ENCODE measurements at places on chromosomes 4 and X. TPM values are rescaled to one million over a fixed set of nuclear protein-coding genes. Genes with fewer than 3 reads are reported as not detected.

Gene SPP1
- total RNA-seq, result not detected

Gene BMP3
- total RNA-seq, result under 0.01 TPM

Gene VSIG1
- 0.09 TPM for total RNA-seq

Gene UGT2B11
- total RNA-seq, result not detected

Gene ABCE1
- 144 TPM for total RNA-seq

Gene GLA
- total RNA-seq, result 18.4 TPM

Gene IRS4
- 0.09 TPM for total RNA-seq

Gene PARM1
- 0.11 TPM for total RNA-seq

Gene SCD5
- total RNA-seq, result 23.3 TPM

Gene SORBS2
- 45.1 TPM for total RNA-seq

Gene RIBC1
- 0.11 TPM for total RNA-seq

Gene IL2RG
- not detected for total RNA-seq

Gene IL21
- not detected for total RNA-seq

Gene CT45A1
- not detected for total RNA-seq

Gene TSPAN7
- 25.1 TPM for total RNA-seq

Gene JAKMIP1
- not detected for total RNA-seq

Gene DGAT2L6
- not detected for total RNA-seq

Gene FNIP2
- total RNA-seq, result 78.9 TPM

Gene DDX53
- not detected for total RNA-seq

Gene TEC
- total RNA-seq, result 1.6 TPM

Gene ADGRL3
- not detected for total RNA-seq

Gene RIPPLY1
- not detected for total RNA-seq

Gene CLGN
- total RNA-seq, result 0.09 TPM

Gene AMOT
- total RNA-seq, result 9.7 TPM

Gene PROM1
- 0.09 TPM for total RNA-seq

Gene ACOT9
- 84.7 TPM for total RNA-seq

Gene PDE5A
- 3.6 TPM for total RNA-seq

Gene FAM9B
- not detected for total RNA-seq

Gene AVPR2
- total RNA-seq, result 3.5 TPM

Gene ARHGAP36
- total RNA-seq, result not detected

Gene ABRAXAS1
- total RNA-seq, result 22.5 TPM

Gene MAGEA8
- total RNA-seq, result not detected

Gene NLRP2B
- under 0.01 TPM for total RNA-seq

Gene FAM13A
- 0.17 TPM for total RNA-seq

Gene DOK7
- not detected for total RNA-seq

Gene DTHD1
- total RNA-seq, result not detected

Gene L1CAM
- 0.26 TPM for total RNA-seq

Gene XAGE1A
- total RNA-seq, result not detected

Gene SLC9B1
- 0.33 TPM for total RNA-seq
